ENCODE measurements at places on chromosomes 4 and X. TPM values are rescaled to one million over a fixed set of nuclear protein-coding genes. Genes with fewer than 3 reads are reported as not detected.
A peak's percentile ranks its signal among the peaks of the same experiment; 100 is the strongest.

Gene PCDH19
- total RNA-seq = not detected

Gene MCF2
- total RNA-seq = 0.36 TPM

Gene PDE5A
- total RNA-seq = 0.27 TPM

Gene ARMCX4
- total RNA-seq = 0.90 TPM

Gene EREG
- total RNA-seq = not detected

- no peak for DNase-seq
- H3K27me3 ChIP-seq = no peaks in the 10 kb centered on the region
- H3K4me3 ChIP-seq = no peak overlapping the region
- H3K36me3 ChIP-seq = no peaks in the 10 kb centered on the region
- H3K27ac ChIP-seq = no peak overlapping the region
Observed at GRCh38 chr4:146439437-146439836, 82.3 kb downstream of the SLC10A7 start.

DNA sequence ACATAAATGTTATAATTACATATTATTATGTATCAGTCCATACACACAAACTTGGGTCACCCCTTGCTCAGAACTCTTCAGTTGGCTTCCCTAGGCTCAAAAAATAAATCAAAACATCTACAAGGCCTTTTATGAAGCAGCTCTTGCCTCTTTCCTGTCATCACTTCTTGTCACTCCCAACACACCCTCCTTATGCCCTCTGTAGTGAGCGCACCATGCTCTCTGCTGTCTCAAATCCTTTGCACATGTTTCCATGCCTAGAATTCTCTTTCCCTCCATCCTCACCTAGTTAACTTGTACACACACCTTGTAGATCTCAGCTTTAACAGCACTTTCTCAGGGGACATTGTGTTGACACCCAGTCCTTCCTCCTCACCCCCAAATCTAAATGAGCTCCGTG, 53.0 kb downstream of the ATP8A1 start:
- no peaks in the 10 kb centered on the region for H3K4me1 ChIP-seq
- H3K36me3 ChIP-seq = peaks cover 1% of the 10 kb centered on the region
- H3K4me3 ChIP-seq = no peak overlapping the region
- DNase-seq = no peak

DNA sequence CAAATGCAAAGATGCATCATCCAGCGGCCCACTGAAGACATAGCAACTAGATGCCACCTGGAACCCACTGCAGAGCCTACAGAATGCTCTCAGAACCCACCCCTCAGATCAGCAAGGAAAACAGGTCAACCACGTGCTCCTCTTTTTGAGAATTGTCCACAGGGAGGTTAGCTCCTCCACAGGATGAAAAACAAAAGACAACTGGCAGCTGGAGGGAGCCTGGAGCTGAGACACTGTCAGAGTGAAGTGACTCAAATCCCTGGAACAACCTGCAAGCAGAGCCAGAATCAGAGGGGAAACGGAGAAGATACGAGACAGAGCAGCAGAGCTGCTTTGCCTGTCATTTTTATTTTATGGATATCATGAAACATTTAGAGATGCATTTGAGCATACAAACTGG, 277.6 kb downstream of the GASK1B start:
- no peaks in the 10 kb centered on the region for H3K4me1 ChIP-seq
- no peaks in the 10 kb centered on the region for H3K27me3 ChIP-seq
- no peaks in the 10 kb centered on the region for H3K36me3 ChIP-seq

GRCh38 chrX:46575991-46576392, 2.4 kb downstream of the CHST7 start:
- DNase-seq = no peak
- H3K27ac ChIP-seq = no peak overlapping the region
- peaks cover 23% of the 10 kb centered on the region for H3K4me1 ChIP-seq
- no peaks in the 10 kb centered on the region for H3K36me3 ChIP-seq
- H3K27me3 ChIP-seq = no peaks in the 10 kb centered on the region
- H3K4me3 ChIP-seq = peak overlapping the region; percentile 69

DNA sequence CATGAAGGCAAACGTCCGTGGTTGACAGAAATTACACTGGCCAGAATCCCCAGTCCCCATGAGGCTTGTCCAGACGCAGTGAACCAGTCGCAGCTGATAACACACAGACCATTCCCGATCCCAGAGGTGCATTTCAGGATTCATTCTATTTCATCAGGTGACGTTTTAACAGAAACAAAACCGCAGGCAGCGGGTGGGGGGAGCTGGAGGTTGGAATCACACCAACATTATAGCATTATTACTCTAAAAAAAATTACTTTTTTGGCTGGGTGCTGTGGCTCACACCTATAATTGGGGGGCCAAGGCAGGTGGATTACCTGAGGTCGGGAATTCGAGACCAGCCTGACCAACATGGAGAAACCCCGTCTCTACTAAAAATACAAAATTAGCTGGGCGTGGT, 25.2 kb downstream of the NOP14 start:
- DNase-seq = no peak
- peak overlapping the region; percentile 97 for H3K4me3 ChIP-seq
- H3K36me3 ChIP-seq = peaks cover 38% of the 10 kb centered on the region
- peak overlapping the region; percentile 74 for H3K27ac ChIP-seq

DNA sequence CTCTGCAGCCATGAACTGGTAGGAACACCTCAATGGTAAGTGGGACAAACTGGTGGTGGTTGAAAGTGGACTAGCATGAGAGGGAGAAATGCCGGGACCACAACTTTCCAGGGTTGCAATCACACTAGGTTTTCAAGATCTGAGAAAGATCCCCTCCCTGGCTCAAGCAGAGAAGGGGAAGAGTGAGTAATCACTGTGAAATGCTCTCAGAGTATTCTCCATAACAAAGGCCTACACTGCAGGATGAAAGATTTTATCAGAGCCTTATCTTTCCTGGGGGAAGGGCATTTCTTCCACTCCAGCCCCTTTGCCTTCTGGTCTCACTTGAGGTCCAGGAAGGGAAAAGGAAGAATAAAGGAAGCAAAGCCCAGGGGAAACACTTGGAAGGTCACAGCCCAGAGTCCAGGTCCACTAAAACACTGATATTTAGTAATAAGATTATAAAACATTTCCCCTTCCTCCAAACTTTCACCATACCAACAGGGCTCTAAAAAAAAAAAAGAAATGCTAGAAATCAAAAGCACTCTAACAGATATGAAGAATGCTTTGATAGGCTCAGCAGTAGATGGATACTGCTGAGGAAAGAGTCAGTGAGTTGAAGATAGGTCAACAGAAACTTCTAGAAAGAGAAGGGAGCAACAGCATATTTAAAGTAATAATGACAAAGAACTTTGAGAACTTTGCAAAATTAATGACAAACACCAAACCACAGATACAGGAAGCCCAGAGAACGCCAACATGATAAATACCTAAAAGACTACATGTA, 95.9 kb downstream of the WDFY3 start:
- H3K4me3 ChIP-seq = no peak overlapping the region
- H3K36me3 ChIP-seq = no peaks in the 10 kb centered on the region
- H3K27ac ChIP-seq = no peak overlapping the region
- no peaks in the 10 kb centered on the region for H3K4me1 ChIP-seq

DNA sequence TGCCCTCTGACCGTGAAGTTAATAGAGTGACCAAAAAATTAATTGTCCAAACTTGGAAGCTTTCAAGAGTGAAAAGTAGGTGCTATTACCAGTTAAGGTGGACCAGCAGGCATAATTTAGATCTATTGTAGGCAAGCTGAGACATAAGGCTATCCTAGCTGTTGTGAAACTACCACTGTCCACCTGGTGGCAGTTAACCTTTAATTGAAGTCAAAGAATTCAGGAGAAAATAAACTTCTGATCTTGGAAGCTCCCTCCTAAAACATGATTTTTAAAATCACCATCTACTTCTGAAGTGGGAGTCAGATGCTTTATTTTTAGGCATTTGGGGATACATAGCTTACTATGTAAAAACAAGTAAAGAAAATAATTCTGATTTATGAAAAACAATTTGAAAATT, 636.3 kb upstream of the HTR2C start:
- no peaks in the 10 kb centered on the region for H3K36me3 ChIP-seq
- H3K27me3 ChIP-seq = no peaks in the 10 kb centered on the region
- DNase-seq = no peak
- H3K27ac ChIP-seq = no peak overlapping the region
- H3K4me1 ChIP-seq = no peaks in the 10 kb centered on the region

DNA sequence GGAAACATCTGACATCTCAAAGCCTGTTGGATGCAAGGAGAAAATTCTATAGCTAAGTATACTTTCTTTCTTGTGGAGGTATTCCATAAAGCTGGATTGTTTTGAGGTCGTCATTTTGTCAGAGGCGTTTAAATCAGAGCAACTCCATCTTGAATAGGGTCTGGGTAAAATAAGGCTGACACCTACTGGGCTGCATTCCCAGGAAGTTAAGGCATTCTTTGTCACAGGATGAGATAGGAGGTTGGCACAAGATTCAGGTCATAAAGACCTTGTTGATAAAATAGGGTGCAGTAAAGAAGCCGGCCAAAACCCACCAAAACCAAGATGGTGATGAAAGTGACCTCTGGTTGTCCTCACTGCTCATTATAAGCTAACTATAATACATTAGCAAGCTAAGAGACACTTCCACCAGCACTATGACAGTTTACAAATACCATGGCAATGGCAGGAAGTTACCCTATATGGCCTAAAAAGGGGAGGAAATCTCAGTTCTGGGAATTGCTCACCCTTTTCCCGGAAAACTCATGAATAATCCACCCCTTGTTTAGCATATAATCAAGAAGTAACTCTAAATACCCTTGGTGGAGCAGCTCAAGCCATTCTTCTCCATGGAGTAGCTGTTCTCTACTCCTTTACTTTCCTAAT, 11.9 kb downstream of the HSD17B13 start:
- no peak for DNase-seq
- H3K27ac ChIP-seq = no peak overlapping the region
- no peaks in the 10 kb centered on the region for H3K36me3 ChIP-seq
- H3K4me3 ChIP-seq = no peak overlapping the region
- no peaks in the 10 kb centered on the region for H3K27me3 ChIP-seq

GRCh38 chr4:83387012-83387411, 52.4 kb upstream of the HPSE start:
- H3K4me1 ChIP-seq = no peaks in the 10 kb centered on the region
- no peaks in the 10 kb centered on the region for H3K36me3 ChIP-seq

GRCh38 chrX:63506320-63506719, 155.2 kb upstream of the SPIN4 start:
- DNase-seq = no peak
- H3K4me3 ChIP-seq = no peak overlapping the region
- H3K4me1 ChIP-seq = no peaks in the 10 kb centered on the region
- H3K27ac ChIP-seq = no peak overlapping the region
- no peaks in the 10 kb centered on the region for H3K27me3 ChIP-seq
- H3K36me3 ChIP-seq = no peaks in the 10 kb centered on the region

- no peaks in the 10 kb centered on the region for H3K4me1 ChIP-seq
- H3K36me3 ChIP-seq = no peaks in the 10 kb centered on the region
- no peaks in the 10 kb centered on the region for H3K27me3 ChIP-seq
- DNase-seq = no peak
- no peak overlapping the region for H3K4me3 ChIP-seq
- H3K27ac ChIP-seq = no peak overlapping the region
Observed at GRCh38 chr4:123673971-123674370, 277.4 kb downstream of the SPRY1 start.

Data from GM12878 (cell line).